ENCODE measurements at places on chromosomes 1 and 21.

GRCh38 chr1:202259705-202260104 lies 66.1 kb downstream of the LGR6 start:
- no peak for DNase-seq

DNA sequence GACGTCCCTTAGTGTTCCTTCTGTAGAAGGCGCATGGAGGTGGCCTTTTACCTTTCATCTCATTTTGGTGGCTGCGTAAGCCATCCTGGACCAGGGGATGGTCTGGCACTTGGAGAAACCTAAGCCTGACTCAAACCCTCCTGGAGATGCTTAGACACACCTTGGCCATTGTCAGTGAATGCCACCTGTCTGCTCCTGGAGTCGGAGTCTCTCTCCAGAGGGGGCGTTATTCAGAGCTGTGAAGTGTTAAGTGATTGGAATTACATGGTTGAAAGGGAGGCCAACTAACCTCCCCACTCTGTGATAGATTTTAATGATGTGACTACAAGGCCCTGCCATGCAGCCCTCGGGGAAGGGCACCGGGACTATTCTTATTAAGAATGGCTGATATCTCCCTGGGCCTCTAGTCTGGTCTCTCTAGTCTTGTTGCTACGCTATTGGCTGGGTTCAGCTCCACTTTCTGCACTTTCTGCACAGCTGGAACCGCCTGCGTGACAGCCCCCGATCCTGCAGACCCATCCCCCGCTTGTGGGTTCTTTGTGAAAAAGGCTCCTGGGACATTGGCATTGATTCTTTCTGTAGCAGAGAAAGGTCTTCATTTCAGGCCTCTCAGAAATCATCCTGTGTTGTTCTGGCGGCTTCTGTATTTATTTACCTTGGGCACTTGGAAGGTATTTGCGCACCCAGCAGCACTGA lies 4.2 kb downstream of the RASSF5 start:
- no peak for DNase-seq

- no peak for DNase-seq
Observed at GRCh38 chr1:205052690-205053089, 9.7 kb downstream of the CNTN2 start.

- DNase-seq: no peak
Observed at GRCh38 chr1:17403081-17403480, 31.1 kb downstream of the PADI6 start.

- no peak for DNase-seq
Observed at GRCh38 chr1:192904438-192904895, 95.6 kb downstream of the RGS2 start.
